ENCODE measurements at places on chromosomes 11 and 22. TPM values are rescaled to one million over a fixed set of nuclear protein-coding genes. Genes with fewer than 3 reads are reported as not detected.

DNA sequence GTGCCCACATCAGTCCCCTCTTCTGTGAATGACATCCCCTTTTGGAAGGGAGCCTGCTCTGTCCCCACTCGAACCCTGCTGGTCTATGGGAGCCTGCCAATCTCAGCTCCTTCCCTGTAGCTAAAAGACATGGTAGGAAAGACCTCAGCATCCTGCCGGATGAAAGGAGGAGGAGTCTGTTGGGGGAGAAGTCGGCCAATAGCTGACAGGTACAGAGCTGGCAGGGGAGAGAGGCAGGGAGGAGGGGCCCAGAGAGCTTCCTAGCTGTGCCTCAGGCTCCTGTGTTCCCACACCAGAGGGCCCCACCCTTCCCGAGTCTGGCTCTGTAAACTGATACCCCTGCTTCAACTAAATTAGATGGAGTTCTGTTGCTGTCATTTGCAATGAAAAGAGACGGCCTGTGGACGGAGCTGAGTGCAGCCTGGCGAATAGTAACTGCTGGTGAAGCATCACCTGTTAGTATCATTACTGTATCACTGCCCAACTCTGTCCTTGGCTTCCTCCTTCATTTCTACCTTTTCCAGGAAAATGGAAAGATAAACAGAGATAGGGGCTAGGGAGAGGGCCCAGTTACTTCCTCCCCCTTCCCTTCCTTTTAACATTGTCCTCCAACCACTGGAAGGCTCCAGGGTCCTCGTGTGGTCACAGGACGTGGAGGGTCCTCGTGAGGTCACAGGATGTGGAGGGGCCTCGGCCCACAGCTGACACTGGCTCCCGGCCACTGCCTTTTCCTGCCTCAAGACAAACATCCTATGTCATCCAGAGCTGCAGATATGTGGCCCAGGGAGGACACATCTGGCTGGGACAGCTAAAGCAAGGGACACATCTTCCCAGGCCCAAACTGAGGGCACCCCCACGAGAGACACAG, 15.1 kb downstream of the FXYD6 start:
- H3K27ac ChIP-seq, result no peak overlapping the region
- peaks cover 8% of the 10 kb centered on the region for H3K4me1 ChIP-seq
- H3K36me3 ChIP-seq, result no peaks in the 10 kb centered on the region
- no peak overlapping the region for H3K4me3 ChIP-seq
- H3K27me3 ChIP-seq, result no peaks in the 10 kb centered on the region

GRCh38 chr22:27116312-27117086, 459.1 kb downstream of the MIAT start:
- DNase-seq, result no peak
- no peak overlapping the region for H3K27ac ChIP-seq
- no peak overlapping the region for H3K4me3 ChIP-seq
- no peaks in the 10 kb centered on the region for H3K36me3 ChIP-seq
- H3K4me1 ChIP-seq, result peaks cover 7% of the 10 kb centered on the region
- H3K27me3 ChIP-seq, result no peaks in the 10 kb centered on the region

DNA sequence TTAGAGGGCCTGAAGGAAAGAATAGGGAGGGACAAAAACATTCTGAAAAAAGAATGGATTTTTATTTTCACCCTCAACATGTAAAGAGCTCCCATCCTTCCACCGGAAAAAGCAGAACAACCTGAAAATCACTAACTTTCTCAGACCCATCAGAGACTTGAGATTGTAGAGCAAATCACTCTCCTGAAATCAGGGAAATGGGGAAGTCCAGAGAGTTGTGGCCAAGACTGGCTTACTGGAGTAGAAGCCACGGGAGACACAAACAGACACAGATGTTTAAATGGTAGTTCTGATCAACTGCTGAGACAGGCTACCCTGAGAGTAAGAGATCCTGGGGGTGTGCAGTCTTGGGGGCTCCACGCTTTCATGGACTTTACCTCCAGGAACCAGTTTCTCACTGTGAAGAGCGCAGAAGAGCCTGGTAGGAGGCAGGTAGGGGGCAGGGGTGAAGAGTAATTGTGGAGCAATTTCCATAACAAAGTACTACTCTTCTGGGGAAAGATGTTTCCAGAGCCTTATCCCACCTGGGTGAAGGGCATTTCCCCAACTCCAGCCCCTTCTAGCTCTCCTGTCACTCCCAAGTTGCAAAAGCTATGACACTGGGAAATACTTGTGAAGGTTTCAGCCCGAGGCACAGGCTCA, 47.1 kb downstream of the ASCL2 start:
- peaks cover 3% of the 10 kb centered on the region for H3K27me3 ChIP-seq
- no peak overlapping the region for H3K4me3 ChIP-seq
- H3K36me3 ChIP-seq, result no peaks in the 10 kb centered on the region
- H3K4me1 ChIP-seq, result no peaks in the 10 kb centered on the region
- no peak for DNase-seq

- H3K36me3 ChIP-seq, result no peaks in the 10 kb centered on the region
- no peak for DNase-seq
- no peak overlapping the region for H3K27ac ChIP-seq
These were observed 21.8 kb upstream of the CD5 start for GRCh38 chr11:61080526-61080925.

DNA sequence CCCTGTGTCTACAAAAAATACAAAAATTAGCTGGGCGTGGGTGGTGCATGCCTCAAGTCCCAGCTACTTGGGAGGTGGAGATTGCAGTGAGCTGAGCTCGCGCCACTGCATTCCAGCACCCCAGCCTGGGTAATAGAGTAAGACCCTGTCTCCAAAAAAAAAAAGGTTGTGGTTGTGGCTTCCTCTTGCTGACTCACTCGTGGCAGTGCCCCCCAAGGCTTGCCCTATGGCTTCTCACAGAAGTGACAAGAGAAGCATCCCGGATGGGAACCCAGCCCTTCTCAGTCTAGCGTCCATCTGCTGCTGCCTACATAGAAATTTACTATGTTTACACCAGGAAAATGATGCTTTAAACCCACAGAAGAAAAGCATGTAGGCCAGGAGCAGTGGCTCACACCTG, 68.5 kb upstream of the PITPNB start:
- H3K4me3 ChIP-seq, result no peak overlapping the region
- H3K27ac ChIP-seq, result no peak overlapping the region

- no peak overlapping the region for H3K4me3 ChIP-seq
- peaks cover 82% of the 10 kb centered on the region for H3K27me3 ChIP-seq
- no peaks in the 10 kb centered on the region for H3K36me3 ChIP-seq
- no peak overlapping the region for H3K27ac ChIP-seq
- no peaks in the 10 kb centered on the region for H3K4me1 ChIP-seq
These were observed 13.8 kb downstream of the JAML start for GRCh38 chr11:118211006-118211405.

DNA sequence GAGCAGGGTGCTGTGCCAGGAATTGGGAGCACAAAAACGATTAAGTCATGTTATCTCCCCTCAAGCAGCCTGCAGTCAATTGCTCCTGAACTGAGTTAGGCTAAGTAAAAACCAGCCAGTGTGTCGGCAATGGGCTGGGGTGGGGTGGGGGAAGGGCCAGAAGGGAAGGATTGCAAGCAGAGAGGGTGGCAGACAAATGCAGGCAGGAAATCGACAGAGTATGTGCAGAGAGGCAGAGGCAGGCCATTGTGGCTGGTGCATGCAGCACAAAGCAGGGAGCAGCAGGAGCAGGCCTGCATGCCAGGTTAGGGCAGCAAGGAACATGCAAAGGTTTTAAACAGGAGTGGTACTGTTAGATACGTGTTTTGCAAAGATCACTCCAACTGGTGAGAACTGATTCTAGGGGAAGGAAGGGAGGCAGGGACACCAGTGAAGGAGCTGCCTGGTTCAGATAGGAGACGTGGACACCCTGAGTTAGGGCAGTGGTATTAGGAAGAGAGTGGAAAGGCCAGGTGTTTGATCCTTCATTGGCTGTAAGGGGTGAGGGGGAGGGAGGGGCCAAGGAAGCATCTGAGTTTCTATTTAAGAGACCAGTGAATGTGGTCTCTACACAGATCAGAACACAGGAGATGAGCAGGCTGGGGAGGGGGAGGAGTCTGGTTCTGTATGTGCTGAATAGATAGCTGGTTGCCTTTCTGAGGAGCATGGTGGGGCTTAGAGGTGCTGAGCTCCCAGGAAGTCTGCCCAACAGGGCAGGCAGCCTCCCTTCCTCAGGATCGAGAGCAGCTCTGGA, 70.8 kb upstream of the PHOX2A start:
- DNase-seq, result no peak
- peaks cover 18% of the 10 kb centered on the region for H3K27me3 ChIP-seq
- H3K4me3 ChIP-seq, result no peak overlapping the region
- H3K36me3 ChIP-seq, result no peaks in the 10 kb centered on the region

DNA sequence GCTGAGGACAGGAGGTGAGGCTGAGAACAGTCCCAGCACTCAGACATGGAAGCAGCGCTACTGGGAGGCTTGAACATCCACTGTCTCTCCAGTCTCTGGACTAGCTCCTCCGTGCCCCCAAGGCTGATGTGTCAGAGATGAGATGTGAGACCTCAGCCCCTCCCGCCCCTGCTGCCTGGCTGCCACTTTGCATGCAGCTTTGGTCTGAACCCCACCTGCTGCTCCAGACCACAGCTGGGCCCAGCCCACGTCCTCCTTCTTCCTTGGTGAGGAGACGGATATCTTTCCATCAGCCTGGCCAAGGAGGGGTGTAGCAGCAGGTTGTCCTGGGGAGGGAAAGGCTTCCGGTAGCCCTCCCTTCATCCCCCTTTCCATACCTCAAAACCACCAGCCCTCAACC, 148.0 kb upstream of the B3GAT1 start:
- H3K27me3 ChIP-seq, result no peaks in the 10 kb centered on the region
- H3K4me1 ChIP-seq, result no peaks in the 10 kb centered on the region

DNA sequence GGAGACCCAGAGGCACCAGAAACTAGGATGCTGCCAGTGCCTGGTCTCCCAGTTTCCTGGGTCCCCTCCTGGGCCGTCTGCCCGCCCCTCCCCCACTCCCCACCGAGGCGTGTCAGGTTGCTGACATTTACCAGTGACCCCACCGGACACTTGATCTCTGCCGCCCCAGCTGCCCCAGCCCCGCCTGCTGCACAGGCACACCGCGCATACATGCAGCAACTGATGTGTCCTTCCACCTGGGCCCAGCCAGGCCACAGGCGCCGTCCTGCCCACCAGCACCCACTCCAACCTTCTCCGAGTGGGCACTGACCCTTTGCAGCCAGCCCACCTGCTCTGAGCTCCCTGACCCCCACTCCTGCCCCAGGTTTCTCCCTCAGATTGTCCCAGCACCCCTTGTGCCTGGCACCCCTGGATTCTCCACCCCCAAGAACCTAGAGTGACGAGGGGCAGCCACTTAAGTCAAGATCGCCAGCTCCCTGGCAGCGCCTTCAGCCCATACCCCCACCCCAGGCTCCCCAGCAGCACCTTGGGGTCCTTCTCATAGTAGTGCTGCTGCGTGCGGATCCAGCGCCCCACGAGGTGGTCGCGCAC, 548 bp downstream of the PYGM start:
- no peaks in the 10 kb centered on the region for H3K27me3 ChIP-seq
- no peak overlapping the region for H3K4me3 ChIP-seq
- peaks cover 13% of the 10 kb centered on the region for H3K4me1 ChIP-seq
- no peak overlapping the region for H3K27ac ChIP-seq

DNA sequence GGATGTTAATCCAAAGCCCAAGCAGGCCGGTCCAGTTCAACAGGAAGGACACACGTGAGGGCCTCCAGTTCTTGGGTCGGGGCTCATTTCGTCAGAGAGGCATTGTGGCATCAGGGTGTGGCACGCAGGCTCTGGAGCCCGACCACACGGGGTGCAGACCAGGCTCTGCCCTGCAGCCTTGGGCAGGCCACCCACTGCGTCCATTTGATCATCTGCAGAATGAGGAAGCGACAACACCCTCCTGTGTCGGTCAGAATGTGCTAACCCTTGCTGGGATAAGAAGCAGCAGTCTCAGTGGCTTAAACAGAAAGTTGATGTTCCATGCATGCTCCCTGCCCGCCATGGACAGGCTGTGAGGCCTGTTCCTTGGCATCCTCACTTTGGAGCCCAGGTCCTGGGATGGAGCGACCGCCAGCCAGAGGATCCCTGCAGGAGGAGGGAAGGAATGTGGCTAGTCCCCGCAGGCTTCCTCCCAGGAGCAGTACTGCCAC, 10.8 kb downstream of the RIBC2 start:
- H3K4me1 ChIP-seq, result no peaks in the 10 kb centered on the region
- H3K36me3 ChIP-seq, result peaks cover 3% of the 10 kb centered on the region
- no peak for DNase-seq
- H3K27ac ChIP-seq, result no peak overlapping the region
- no peaks in the 10 kb centered on the region for H3K27me3 ChIP-seq
- no peak overlapping the region for H3K4me3 ChIP-seq

DNA sequence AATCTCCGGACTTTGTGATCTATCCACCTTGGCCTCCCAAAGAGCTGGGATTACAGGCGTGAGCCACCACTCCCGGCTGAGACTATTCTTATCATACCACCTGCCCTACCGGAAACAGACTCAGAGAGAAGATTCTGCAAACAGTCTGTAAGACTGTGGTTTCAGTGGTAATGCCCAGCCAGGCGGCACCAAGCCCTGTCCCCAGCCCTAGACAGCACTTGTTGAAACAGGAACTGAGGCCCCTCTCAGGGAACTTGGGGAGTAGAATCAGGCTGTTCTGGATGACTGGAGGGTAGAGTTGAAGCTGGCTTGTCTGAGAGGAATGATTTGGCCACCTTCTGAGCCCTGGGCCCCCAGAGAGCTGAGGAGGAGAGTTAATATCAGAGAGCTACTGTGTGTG, 1.3 kb upstream of the INSC start:
- DNase-seq, result no peak
- no peak overlapping the region for H3K4me3 ChIP-seq
- no peaks in the 10 kb centered on the region for H3K27me3 ChIP-seq
- no peaks in the 10 kb centered on the region for H3K4me1 ChIP-seq
- no peak overlapping the region for H3K27ac ChIP-seq

DNA sequence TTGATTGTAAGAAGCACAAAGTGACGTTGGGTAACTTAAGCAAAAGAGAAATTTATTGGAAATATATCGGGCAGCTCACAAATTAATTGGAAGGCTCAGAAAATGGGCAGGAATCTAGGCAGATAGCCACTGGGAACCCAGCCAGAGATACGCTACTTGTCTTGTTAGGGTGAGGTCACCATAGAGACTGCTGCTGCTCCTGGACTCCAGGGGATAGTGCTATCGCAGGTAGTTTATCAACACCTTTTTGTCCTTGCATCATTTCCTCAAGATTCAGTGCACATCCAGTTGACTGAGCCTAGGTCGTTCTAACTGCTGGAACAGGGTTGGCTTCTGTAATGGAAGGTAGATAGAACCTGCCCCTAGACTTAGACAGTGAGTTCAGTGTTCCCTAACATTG, 19.6 kb downstream of the AMOTL1 start:
- H3K36me3 ChIP-seq, result no peaks in the 10 kb centered on the region

GRCh38 chr11:36540998-36541397, 26.8 kb upstream of the RAG1 start:
- no peaks in the 10 kb centered on the region for H3K36me3 ChIP-seq
- peaks cover 20% of the 10 kb centered on the region for H3K27me3 ChIP-seq
- DNase-seq, result peak; percentile 84
- H3K27ac ChIP-seq, result no peak overlapping the region

GRCh38 chr11:66999555-66999954, 23.4 kb upstream of the SYT12 start:
- DNase-seq, result no peak
- no peaks in the 10 kb centered on the region for H3K27me3 ChIP-seq
- no peak overlapping the region for H3K27ac ChIP-seq
- H3K36me3 ChIP-seq, result no peaks in the 10 kb centered on the region

The DNAJC4 gene
- total RNA-seq, result 20.2 TPM

The LAMTOR1 gene
- 101 TPM for total RNA-seq

The BEST1 gene
- total RNA-seq, result 8.6 TPM

The PARVA gene
- total RNA-seq, result 15.2 TPM

The ZNF214 gene
- 0.11 TPM for total RNA-seq

The CSNK2A3 gene
- 1.4 TPM for total RNA-seq

The BRSK2 gene
- 2.2 TPM for total RNA-seq
